Activated CD4-positive, CD25-positive, alpha-beta regulatory T cell treated with anti-CD3 and anti-CD28 coated beads, Interleukin-2, amount 50 U/mL, for 24 hours (primary cell): ENCODE measurements at places on chromosomes 16 and 17.

GRCh38 chr16:35570946-35571345, 2111.5 kb downstream of the TP53TG3F start:
- no peak for ATAC-seq

DNA sequence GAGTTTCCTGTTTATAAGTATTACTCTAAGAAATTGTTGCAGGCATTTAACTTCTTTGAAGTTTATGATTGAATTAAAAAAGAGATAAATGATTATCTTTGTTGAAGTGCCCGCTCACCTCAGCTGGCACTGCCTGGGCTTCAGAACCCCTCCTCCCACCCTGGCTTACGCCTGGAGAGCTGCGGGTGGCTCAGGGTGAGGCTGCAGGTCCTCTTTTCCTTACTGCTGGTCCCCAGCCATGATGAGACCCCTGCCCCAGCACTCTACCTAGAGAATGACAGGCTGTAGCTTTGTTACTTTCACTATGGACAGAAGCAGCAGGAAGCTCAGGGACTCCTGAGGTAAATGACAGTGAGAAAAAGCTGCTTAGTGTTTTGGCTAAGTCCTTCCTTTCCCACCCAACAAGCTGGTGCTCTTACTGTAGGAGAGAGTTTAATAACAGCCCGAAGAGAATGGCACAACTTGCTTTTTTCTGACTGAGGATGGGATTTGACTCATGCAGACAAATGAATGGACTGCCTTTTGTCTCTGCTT, 62.1 kb downstream of the EPN2 start:
- no peak for ATAC-seq

DNA sequence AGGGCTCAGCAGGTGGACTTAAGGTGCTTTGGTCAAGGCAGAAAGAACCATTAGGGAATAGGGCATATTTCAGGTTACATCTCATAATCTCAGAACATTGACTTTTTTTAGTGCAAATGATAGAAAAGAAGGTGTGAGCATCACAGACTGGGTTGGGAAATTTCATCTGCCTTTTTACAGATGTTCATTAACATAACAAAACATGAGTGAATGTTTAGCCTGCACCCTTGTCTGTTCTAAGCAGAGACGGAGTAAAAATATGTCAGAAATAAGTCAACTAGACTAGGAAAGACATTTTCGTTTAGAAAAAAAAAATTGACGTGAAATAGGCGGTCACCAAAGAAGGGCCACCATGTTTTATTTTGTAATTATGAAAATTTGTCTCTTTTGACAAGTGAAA, 127.5 kb upstream of the CDH13 start:
- no peak for ATAC-seq

DNA sequence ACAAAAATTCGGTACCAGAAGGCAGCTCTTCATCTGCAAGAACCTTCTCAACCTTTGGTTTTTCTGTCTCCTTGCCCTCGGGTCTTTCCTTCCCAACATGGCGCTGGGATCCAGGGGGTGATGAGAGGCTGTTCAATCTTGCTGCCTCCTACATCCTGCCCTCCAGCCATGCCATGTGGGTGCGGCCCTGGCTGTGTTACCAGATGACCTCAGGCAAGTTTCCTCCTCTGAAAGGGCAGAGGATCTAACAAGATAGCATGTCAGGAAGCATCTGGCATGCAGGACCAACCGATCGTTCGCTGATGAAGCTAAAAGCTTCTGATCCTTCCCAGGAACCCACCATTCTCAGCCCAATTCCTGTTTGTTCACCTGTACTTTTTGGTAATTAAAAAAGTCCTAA, 36.8 kb upstream of the BCAR1 start:
- ATAC-seq = no peak

DNA sequence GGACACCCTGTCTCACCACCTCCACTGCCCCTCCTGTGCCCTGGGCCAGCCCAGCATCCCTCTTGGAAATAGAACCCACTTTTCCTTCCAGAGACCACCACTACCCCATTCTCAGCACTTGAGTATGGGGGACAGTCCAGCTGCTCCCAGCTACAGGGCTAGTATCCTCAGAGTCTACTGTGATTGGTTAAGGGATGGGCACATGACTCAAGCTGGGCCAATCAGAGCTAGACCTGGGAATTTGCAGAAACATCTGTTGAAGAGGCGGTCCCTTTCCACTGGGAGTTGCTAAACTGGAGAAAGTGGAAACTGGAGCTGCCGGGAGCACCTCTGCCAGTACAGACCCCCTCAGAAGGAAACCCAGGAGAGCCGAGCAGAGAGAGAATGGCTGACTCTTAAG, 156.6 kb downstream of the GSG1L start:
- ATAC-seq = no peak

DNA sequence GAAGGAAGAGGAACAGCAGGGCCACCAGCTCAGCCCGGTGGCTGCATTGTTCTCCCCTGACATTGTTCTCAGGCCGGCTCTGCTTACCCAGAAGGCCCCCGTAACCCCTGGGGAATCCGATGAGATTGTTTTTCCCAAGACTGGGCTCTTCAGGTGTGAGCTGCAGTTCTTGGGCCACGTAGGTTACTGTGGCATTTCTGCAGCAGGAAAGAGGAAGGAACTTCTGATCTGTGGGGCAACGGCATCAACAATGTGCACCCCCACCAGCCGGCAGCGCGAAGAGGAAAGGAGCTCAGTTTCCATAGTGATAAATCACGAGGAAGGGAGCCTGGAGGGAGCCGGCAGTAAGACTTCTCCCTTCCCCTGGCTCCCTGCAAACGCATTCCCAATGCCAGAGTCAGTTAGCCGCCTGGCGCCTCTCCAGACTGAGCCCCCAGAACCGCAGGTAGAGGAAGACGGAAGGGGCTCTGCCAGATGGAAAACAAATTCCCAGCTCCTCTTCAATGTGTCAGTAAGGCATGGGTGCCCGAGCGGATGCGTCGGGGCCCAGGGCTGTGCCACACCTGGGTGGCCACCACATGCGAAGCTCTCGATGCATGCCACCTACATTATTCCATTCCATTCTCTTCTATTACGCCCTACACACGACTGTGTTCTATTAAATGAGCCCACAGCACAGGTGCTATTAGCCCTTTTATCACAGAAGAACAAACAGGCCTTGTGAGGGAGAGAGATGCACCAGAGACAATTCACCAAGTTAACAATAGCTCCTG, 21.5 kb upstream of the PECAM1 start:
- no peak for ATAC-seq

- ATAC-seq = no peak
Observed at GRCh38 chr17:61476476-61477203, 24.4 kb downstream of the TBX4 start.

DNA sequence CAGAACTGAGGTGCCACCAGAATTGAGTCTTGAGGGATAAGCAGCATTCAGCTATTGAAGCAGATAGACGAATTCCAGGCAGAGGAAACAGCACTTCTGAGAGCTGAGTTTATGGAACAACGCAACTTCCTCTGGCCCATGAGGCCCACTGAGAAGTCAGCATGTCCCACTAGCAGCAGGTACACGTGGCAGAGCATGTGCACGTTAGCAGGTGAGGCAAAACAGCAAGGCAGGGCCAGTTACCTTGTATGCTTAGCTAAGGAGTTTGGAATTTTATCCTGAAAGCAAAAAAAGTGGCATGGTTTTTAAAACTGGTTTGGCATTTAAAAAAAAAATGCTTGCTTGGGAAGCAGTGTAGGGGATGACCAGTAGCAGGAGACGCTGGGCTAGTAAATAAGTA, 305.6 kb downstream of the CPPED1 start:
- no peak for ATAC-seq

DNA sequence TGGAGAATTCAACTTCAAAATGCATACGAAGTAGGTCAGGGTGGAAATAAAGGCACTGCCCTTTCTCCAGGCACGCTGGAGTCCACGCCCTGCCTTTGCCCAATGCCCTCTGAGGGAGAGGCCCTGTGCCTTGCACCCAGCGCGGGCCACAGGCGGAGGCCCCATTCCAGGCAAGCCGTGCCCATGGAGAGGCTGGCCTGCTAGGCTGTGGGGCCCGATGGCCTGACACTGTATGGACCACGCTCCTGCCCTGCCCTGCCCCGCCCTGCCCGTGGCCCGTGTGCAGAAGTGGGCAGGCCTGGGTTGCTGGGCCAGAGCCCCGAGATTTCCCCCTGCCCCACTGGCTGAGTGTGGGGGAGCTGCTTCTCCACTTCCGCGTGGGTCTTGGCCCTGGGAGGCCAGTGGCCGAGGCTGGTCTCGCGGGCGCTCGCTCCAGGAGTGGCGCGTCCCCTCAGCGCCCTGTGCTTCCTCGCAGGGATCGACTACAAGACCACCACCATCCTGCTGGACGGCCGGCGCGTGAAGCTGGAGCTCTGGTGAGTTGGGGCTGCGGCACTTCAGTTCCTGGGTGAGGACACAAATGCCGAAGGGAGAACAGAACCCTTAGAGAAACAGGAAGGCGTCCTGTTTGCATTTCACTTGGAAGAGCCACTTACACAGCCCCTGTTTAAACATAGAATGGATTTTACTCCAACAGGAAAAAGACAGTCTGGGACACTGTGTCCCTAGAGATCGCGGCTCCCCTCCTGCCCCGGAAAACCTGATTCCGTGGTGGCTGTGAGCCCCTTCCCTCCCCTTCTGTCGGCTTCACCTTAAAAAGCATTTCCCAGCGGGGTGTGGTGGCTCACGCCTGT, 13.8 kb upstream of the WFIKKN1 start:
- ATAC-seq = no peak

- ATAC-seq = no peak
Observed at GRCh38 chr17:77460514-77461046, 319.8 kb downstream of the SEC14L1 start.

DNA sequence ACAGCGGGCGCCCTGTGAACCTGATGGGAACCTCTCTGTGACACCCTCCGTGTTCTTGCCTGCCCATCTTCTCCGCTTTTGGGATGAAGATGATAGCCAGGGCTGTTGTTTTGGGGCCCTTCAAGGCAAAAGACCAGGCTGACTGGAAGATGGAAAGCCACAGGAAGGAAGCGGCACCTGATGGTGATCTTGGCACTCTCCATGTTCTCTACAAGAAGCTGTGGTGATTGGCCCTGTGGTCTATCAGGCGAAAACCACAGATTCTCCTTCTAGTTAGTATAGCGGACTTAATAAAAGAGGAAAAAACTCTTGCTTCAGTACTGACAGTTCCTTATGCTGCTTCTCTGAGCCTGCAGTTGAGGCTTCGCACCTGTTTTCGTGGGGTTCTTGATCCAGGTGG, 10.5 kb downstream of the CDK5RAP3 start:
- ATAC-seq = no peak

DNA sequence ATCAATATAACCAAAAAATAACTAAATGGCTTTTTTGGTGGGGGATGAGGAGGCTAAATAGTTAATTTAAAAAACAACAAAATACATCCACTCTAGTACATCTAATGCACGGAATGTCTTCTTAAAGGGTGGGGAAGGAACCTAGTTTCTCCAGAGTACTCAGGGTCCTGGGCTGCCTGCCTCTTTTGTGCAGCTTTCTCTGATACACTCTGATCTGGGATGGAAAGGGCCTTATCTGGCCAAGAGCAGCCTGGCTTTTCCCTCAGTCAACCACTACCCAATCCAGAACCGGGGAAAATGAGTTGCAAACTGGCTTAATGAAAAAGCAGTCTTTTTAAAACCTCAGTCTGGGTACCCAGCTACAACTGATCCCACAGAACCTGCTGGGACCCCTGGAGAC, 42.9 kb downstream of the DCUN1D3 start:
- no peak for ATAC-seq

GRCh38 chr17:44496815-44497214, 6.4 kb downstream of the GPATCH8 start:
- no peak for ATAC-seq

DNA sequence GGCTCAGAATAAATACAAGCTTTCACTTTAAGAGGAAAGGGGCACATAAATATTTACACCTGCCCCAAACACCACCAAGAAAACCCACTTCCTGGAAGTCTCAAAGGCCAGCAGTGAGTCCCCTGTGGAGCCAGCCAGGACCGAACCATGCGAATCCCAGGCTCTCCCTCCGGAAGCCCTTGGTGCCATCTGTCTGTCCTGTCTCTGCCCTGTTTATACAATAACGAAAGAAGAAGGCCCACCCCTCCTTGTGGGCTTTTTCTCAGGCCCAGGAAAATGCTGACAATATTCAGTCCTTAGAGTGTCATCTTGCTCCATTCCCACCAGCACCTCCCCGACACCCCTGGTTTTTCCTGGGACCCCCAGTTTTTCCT, 3.6 kb upstream of the SLC6A4 start:
- no peak for ATAC-seq

- peak; percentile 8 for ATAC-seq
Observed at GRCh38 chr16:27314161-27314723, 468 bp downstream of the IL4R start.

DNA sequence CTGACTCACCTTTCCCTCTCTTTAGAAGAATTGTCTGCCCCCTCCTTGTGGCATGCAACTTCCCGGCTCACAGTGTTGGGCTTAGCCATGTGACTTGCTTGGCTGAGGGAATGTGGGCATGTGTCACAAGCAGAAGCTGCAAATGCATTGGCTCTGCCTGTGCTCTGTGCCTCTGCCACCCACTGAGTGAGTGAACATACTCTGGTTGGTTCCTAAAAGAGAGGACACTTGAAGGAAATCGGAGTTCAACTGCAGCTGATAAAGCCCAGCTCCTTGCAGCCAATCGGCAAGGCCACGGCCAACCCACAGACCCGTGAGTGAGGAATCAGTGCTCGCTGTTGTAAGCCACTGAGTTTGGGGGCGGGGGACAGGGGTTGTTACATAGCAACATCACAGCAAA, 10.9 kb upstream of the GINS2 start:
- ATAC-seq = no peak

- no peak for ATAC-seq
Observed at GRCh38 chr17:76197911-76198310, 42.4 kb downstream of the RNF157 start.

- no peak for ATAC-seq
Observed at GRCh38 chr17:40070709-40071312, 8.0 kb downstream of the THRA start.
